NCI-H1436 treated with DMSO at 0.1 percent for 48 hours (cell line): ENCODE measurements at places on chromosomes 4 and X.

DNA sequence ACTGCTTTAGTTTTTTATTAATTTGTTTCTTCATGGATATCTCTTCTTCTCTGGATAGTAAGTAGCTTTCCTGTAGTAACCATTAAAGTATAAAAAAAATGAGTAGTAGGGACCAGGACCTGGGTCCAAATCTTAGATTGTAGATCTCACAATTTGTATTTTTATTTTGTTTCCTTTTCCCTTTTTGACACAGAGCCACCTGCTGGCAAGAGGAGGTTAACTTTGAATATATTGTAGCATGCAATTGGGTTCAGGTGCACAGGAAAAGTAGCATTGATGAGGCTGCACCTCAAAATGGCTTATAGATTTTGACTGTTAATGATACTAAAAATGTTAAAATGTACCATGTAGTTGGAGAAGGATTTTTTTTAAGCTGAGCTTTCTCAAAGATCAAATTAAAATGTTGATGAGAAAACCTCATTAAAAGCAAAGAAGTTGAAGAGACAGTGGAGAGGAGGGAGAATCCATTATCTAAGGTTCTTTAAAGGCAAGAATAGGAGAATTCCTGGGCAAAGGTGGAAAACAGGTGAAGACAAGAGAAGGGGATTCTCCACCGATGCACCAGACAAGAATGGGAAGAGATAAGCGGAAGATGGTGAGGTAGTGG, 48.3 kb upstream of the HPGDS start:
- DNase-seq = no peak

- DNase-seq = no peak
Observed at GRCh38 chrX:42930071-42930470, 152.1 kb upstream of the PPP1R2C start.

DNA sequence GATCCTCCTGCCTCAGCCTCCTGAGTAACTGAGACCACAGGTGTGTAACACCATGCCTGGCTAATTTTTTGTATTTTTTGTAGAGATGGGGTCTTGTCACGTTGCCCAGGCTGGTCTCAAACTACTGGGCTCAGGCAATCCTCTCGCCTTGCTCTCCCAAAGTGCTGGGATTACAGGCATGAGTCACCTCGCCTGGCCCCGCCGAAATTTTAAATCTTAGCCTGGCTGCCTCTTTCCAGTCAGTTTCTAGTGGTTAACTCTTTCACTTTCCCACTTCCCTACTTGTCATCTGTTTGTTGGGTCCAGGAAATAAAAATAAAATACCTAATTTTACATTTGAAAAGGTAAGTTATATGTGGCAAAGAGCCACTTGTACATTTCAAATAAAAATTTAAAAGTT, 62.4 kb downstream of the TMEM165 start:
- no peak for DNase-seq

DNA sequence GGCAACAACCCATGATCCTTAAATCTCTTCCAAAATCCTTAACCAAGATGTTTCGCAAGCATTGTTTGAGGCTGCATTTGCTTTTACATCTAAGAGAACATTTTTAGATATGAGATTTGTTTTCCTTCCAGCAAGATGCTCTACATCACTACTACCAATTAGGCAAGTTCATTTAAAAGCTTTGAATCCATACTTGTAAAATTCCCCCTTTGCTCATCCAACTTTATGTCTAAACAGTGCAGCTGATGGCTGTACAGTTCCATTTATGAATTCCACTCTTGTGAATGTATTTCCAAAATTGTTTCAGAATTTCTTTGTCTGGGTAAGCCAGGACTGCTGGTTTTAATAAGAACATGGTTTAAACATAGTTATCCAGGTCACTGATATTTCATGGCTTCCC, 31.5 kb downstream of the RAI2 start:
- DNase-seq = no peak

DNA sequence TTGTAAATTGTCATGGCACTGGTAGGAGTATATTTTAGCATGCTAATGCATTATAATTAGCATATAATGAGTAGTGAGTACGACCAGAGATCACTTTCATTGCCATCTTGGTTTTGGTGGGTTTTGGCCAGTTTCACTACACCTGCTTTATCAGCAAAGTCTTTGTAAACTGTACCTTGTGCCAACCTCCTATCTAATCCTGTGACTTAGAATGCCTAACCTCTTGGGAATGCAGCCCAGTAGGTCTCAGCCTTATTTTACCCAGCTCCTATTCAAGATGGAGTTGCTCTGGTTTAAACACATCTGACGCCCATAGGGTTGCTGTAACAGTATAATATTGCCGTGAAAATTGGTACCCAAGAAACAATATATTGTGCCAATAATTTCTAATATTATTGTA, 159.4 kb downstream of the MAGEB5 start:
- DNase-seq = no peak
